ENCODE measurements at places on chromosomes 3 and 15.

DNA sequence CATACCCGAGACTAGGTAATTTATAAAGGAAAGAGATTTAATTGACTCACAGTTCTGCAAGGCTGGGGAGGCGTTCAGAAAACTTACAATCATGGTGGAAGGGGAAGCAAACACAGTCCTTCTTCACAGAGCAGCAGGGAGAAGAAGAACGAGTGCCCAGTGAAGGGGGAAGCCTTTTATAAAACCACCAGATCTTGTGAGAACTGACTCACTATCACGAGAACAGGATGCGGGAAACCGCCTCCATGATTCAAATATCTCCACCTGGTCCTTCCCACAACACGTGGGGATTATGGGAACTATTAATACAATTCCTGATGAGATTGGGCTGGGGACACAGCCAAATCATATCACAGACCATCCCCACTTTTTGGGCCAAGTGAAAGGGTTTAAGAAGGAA is 58.8 kb upstream of the CTXND1 start:
- DNase-seq, result no peak

DNA sequence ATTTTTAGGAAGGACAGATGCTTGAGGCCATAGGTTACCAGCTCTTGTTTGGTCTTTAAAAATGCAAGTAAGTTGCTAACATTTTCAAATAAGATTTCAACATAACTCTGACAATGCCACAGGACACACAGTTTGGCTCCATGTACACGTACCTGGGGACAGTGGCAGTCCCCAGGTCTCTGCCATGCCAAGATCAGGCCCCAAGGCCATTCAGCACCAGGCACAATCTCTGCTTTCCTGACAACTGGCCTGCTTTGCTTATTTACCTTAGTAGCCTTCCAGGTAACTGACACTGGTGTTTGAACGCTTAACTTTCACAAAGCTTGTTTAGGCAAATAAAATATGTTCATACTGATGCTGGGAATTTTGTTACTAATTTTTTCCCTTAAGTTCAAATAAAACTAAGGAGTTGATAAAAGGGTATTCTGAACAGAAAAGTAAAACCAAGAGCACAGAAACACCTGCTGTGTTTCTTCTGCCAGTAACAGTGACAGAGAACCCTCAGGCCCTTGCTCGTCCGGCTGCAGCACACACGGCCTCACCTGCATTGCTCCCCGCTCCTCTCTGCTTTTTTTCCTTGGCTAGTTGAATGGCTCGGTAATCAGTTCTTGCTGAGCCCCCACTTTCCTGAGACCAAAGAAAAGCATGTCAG is 16.5 kb downstream of the ZXDC start:
- DNase-seq, result no peak

GRCh38 chr3:58988041-58988440 is 61.8 kb downstream of the CFAP20DC start:
- no peak for DNase-seq

DNA sequence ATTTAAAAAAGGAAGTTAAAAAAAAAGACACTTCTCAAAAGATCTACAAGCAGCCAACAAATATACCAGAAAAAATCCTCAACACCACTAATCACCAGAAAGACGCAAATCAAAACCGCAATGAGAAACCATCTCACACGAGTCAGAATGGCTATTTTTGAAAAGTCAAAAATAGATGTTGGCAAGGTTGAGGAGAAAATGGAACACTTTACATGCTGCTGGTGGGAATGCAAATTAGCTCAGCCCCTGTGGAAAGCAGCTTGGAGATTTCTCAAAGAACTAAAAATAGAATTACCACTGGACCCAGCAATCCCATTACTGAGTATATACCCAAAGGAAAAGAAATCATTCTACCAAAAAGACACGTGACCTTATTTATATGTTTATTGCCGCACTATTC is 574.7 kb upstream of the ADAMTS9 start:
- DNase-seq, result no peak

- DNase-seq, result no peak
Measured at GRCh38 chr15:54289590-54290136, 311.4 kb downstream of the UNC13C start.

GRCh38 chr3:177512945-177513814 is 315.9 kb upstream of the TBL1XR1 start:
- no peak for DNase-seq

DNA sequence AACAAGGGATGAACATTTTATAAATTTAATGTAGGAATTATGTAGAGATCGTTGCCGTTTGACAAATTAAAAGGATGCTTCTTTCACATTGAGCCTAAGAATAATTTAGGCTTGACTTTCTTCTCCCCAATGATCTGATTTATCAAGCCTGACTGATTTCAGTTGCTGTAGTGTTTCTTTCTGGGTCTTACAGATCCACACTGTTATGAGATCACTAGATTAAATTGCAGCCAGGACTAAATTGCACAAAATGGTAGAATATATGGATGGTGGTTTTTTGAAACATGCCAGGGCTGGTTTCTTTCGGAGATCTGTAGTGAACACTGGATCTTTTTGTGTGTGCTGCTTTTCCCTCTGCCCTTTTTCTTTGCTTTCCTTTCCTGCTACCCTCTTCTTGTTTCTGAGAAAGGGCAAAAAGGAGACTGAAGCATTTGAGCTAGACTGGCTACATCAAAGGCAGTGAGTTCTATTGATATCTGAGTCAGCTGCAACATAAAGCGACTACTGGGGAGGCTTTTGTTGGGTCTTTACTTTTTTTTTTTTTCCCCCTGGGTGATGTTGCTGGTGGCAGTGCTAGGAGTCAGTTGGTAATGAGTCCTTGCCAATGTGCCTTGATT is 83.0 kb downstream of the AKAP13 start:
- DNase-seq, result no peak

GRCh38 chr3:105101603-105102002 is 265.1 kb upstream of the ALCAM start:
- no peak for DNase-seq

- DNase-seq, result no peak
Measured at GRCh38 chr15:72827226-72827625, 43.7 kb upstream of the ADPGK start.

- no peak for DNase-seq
Measured at GRCh38 chr15:79373113-79373512, 59.0 kb upstream of the MINAR1 start.

DNA sequence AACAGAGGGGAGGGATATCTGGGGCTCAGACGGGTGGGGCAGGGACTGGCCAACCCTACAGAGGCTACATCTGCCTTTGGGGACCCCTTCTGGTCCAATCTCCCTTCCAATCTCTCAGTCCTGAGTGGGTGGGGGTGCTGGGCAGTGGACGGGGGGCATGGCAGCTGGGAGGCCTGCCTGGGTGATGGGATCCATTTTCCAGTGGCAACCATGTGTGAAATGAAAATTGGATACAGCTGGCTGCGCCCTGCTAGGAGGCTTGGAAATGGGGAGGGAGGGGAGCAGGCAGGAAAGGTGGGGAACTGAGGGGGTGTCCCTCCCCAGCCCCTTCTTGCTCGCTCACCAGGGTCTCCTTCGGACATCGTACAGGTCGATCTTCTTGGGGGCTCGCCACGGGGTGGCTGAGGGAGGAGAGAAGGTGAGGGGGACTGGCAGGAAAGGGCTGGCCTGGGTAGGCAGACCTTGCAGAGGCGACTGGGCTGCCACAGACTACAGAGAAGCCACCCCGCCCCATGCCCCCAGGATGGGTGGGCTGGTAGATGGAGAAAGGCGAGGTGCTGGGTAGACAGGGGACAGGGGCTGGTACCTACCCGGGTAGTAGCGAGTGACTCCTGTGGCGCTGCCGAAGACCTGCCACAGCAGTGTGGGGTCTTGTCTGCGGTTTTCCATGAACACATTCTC is 21.2 kb upstream of the TMEM115 start:
- no peak for DNase-seq

- DNase-seq, result no peak
Measured at GRCh38 chr15:60673166-60673565, 194.2 kb upstream of the ICE2 start.

- DNase-seq, result no peak
Measured at GRCh38 chr3:189288348-189289235, 116.8 kb downstream of the TPRG1 start.

- DNase-seq, result no peak
Measured at GRCh38 chr15:31100738-31101137, 787 bp downstream of the TRPM1 start.

GRCh38 chr15:32688151-32688639 is 29.6 kb upstream of the GREM1 start:
- no peak for DNase-seq

- DNase-seq, result no peak
Measured at GRCh38 chr3:38579141-38579540, 70.3 kb downstream of the SCN5A start.

DNA sequence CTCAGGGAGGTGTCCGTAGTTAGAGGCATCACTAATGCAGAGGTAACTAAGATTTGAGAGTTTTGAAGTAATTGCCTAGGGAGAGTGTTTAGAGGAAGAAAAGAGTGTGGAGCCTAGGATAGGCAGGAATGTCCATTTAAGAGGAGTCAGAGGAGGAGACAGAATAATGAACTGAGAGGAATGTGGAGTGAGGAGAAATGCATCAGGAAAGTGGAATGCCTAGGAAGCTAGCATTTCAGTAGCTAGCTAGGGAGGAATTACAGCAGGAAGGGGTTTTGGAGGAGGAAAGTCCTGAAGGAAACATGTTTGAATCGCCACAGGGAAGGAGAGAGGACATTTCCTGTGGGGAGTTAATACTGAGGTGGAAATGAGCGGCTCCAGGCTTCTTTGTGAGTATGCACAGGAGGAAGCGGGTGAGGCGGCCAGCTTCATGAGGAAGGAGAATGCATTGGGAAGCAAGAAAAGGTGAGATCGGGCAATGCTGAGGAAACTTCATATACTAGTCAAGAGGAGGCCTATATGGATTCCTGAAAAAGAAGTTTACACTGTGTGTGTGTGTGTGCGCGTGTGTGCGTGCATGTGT is 154.3 kb downstream of the TMEM108 start:
- no peak for DNase-seq

All from AG08395 (cell line).